ENCODE measurements at places on chromosomes 2 and 18.

DNA sequence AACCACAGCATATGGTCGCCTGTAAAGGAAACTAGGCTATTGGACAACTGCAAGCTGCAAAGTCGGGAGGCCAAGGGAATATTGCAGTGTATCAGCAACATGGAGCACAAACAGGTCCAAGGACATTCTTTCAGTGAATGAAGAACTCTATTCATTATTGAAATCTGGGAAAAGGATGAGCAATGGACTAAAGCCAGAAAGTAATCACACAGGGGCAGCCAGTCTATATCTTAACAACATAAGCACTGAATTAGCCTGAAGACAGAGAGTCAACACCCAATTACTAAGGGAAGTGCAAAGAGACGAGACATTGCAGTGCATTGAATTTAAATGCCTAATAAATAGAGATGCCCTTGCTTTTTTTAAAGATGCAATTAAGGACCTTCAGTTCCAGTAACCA lies 615.5 kb upstream of the SETBP1 start:
- no peak for ATAC-seq

DNA sequence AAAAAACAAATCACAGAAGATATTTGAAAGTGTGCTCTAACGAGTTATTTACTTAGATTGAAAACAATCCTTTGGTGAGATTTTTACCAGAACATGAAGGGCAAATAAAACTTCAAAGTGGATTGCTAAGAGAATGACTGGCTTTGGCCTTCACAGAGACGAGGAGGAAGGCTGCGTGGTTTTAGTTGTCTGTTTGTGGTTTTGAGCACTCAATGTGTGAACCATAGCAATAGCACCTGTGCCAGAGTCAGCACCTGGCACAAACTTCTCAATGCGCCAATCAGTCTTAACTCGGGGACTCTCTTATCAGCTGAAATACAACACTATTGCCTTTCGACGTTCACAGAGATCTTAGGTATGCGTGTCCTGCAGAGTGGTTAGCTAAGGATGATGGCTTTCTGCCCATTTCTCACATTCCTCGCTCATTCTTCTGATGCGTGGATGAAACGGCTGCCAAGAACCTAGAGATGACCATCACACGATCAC lies 70.0 kb downstream of the MBP start:
- ATAC-seq, result no peak

GRCh38 chr18:59672235-59672711 lies 24.9 kb downstream of the CCBE1 start:
- ATAC-seq, result no peak

DNA sequence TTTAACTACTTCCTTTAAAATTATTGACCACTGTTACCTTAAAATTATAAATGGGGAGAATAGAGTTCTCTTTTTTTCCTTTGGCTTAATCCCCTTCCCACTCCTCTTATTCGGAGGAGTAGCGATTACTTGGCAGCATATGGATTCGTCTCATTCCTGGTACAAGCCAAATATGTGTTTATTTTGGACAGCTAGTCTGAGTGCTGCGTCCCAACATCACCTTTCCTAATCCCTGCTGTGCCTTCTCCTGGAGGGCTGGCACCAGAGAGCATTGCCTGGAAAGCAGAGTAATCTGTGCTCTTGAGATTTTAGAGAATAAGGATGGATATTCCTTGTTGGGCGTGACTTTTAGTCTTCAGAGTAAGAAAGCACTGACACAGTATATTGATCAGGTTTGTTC lies 185.6 kb downstream of the AGAP1 start:
- no peak for ATAC-seq

GRCh38 chr2:72096181-72096580 lies 51.5 kb downstream of the CYP26B1 start:
- ATAC-seq, result no peak

GRCh38 chr2:4653991-4654390 lies 950.6 kb downstream of the DCDC2C start:
- no peak for ATAC-seq

GRCh38 chr2:71926876-71927756 lies 220.5 kb downstream of the CYP26B1 start:
- no peak for ATAC-seq

DNA sequence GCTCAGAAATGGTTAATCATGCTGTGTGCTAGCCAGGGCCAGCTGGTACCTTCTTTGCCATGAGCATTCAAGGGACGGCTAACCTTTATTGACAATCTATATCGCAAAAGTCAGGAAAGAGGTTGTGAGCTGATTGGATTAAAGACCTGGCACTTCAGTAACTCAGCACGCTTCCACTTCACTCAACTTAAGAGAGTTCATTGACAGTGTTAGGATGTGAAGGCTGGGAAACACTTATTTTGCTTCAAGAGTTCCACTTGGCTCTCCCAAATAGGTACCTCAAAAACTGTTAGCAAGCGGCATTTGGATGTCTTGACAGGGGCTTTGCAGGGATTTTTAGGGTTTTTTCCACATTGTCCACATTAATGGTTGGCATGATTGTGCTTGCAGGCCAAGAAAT lies 25.1 kb upstream of the TXNDC2 start:
- no peak for ATAC-seq

GRCh38 chr18:67215686-67216085 lies 300.8 kb downstream of the DSEL start:
- no peak for ATAC-seq

DNA sequence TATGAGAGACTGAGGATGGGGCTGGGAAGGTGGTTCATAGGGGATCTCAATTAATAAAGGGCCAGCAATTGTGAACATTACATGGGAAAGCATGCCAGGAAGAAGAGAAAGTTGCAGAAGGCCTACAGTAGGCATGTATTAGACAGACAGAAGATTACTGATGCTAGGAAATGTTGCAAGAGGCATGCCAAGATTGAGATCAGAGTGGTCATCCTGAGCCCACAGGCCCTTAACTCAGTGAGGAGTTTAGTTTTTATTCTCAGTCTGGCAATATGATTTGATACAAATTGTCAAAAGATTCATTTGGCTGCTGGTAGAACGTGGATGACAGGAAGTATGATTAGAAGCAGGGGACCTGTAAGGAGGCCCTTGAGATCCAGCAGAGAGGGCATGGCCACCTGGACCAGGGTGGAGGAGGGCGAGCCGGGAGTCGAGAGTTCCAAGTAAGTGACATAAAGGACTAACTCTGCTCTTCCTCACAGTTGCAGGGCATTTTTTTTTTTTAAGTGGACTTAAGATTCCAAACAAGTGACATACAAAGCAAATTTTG lies 54.9 kb downstream of the EPHA4 start:
- no peak for ATAC-seq

- no peak for ATAC-seq
Observed at GRCh38 chr2:106704798-106705197, 181.2 kb downstream of the ST6GAL2 start.

DNA sequence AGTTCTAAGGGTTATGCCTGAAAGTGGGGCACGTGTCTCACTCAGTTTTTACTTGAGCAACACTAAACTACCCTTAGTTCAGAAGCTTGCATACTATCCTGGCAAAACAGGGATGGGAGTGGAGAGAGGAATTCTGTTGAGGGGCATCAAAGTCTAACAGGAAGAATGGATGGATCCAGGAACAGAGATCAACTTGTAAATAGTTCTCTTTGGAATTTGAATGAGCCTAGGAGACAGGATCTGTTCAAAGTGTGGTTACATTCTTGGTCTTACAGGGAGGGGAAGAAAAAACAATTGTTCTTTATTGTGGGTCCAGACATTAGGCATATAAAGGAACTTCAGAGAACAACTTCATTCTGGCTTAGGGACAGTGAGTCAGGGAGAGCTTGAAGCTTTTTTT lies 560.2 kb downstream of the CNTNAP5 start:
- ATAC-seq, result no peak

DNA sequence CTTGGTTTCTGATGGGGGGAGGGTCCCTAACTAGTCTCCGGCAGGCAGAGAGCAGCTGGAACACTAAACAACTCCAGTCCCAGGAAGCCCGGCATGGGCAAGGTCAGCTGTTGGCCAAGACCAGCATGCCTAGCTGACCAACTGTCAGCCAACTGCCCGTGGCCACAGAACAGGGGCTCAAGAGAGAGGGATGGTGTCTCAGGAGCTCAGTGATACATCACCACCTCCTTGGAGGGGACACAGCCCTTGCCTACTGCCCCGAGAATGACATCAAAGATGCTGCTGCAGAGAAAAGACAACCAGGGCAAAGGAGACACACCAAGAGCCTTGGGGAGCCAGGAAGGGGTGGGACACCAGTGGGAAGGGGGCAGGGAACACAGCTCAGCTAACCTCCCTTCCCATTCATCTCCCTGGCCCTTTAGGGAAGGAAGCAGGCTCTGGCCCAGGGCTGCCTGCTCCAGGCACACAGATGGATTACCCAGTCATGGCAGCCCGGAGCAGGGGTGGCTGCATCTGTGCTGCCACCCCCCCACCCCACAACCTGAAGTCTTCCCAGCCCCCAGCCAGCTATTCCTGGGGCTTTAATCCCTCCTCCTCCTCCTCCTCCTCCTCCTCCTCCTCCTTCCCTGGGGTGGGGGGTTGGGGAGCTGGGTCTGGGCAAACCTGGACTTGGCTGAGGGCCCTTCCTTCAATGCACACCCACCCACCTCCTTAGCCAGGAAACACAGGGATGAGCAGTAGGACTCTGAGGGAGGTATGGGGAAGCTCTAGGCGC lies 1.9 kb downstream of the BIN1 start:
- ATAC-seq, result no peak

GRCh38 chr2:169272010-169272409 lies 90.3 kb downstream of the LRP2 start:
- ATAC-seq, result no peak

DNA sequence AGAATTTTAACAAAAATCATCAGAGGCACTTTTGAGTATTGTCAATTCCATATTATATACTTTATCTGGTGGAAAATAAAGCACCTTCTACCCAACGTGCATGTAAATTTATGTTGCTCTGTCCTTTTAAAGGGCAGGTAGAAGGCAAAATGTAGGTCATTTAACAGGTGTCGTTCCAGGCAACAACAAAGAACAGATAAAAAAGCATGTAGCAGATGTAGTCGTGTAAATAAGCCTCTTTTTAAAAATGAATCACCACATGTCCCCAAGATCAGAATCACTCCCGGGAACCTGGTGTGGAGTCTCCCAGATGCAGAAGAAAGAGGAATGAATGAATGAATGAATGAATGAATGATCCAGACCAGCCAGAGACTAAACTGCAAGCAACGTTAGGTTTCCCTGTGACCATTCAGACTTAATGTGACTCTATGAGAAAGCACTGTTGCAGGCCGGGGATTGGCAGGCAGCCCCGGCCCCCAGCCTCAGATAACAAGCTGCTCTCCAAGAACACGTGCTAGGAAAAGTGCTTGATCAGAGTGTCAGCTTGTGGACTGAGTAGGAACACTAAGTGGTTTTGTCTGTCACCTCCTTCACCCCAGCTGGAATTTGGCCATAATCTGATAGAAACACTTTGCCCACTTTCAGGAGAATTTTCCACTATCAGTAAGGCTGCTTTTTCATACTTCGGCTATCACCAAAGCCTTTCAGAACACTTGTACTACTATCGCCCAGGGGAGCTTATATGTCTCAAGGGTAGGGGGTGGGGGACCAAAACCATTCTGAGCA lies 100.6 kb downstream of the CDK15 start:
- ATAC-seq, result no peak

GRCh38 chr2:70822843-70823242 lies 2.4 kb upstream of the CLEC4F start:
- no peak for ATAC-seq

DNA sequence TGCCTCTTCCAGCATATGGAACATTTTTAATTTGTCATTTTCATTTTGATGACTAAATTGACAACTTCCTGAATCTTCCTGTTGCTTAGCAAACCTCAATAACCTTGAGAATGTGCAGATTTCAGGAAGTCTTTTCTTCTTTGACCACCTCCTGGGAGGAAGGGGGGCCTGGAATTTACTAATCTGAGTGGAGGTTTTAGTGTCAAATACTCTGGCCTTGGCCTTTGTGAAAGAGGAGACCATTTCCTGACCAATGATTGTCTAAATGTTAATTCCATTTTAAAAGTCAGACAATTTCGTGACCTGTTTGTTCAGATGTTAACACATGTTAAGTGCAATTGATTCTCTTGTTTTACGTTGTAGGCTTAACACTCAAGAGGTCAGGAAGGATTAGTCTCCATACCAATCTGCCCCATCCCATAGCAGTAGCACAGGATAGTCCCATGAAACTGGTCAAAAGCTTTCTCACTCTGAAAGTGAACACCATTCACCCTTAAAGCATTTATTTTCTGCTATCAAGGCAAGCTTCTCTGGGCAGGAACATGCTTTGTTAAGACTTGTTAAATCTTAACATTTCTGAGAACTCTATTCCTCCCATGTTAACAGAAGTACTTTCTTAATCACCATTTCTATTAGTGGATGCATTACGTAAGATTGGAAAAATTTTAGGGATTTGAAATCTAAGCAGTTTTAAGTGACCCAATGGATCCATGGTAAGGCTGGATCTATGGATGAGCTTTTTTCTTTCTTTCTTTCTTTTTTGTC lies 219.6 kb downstream of the RND3 start:
- ATAC-seq, result peak; percentile 65

DNA sequence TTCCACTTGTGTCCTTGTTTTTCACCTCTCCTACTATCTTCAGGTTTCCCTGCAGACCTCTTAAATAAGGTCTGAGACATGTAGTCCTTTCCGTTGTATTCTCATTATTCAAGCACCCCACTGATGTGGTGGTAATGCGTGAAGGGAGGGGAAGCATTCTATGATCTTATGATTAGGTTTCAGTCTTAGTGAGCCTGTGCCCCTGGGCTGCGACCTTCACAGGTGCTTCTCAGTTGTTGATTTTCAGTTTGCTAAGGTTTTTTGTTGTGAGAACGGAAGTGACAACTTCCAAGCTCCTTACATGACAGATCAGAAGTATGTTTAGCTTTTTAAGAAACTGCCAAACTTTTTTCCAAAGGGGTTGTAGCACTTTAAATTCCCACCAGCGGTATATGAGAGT lies 41.3 kb downstream of the VPS54 start:
- ATAC-seq, result no peak

GRCh38 chr18:69022426-69022825 lies 224.5 kb downstream of the CCDC102B start:
- ATAC-seq, result no peak

- ATAC-seq, result no peak
Observed at GRCh38 chr18:70520867-70521266, 232.0 kb downstream of the SOCS6 start.

DNA sequence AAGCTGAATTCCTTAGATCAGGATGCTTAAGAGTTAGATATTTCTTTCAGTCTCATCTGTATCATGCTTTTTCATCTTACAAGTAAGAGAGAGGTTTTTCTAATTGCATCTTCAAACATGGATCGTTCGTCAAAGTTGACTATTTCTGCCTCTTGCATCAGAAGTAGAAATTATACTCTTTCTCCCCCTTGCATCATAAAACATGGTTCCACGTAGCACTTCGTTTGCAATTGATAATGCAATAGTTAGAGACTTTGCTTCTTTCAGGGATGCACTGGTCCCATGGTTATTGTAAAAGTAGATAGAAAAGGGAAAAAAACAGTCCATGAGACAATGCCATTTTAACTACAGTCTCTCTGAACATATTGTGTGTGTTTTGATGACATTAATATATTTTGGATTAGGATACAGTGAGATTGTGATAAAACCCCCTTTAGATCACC lies 75.1 kb upstream of the PARD3B start:
- no peak for ATAC-seq

GRCh38 chr2:31324016-31324633 lies 90.2 kb downstream of the EHD3 start:
- peak; percentile 65 for ATAC-seq

Measured in esophagus mucosa (tissue), 1 donor.